ENCODE measurements at places on chromosomes 3 and 15. TPM values are rescaled to one million over a fixed set of nuclear protein-coding genes. Genes with fewer than 3 reads are reported as not detected.

GOLGA6L7 gene
- polyA plus RNA-seq = not detected

TRPM1 gene
- 0.12 TPM for polyA plus RNA-seq

ITPKA gene
- polyA plus RNA-seq = not detected

FBN1 gene
- polyA plus RNA-seq = not detected
